ENCODE measurements at places on chromosomes 5 and 9.
A peak's percentile ranks its signal among the peaks of the same experiment; 100 is the strongest.

- DNase-seq = peak; percentile 13
Observed at GRCh38 chr5:97044052-97044451, 98.4 kb downstream of the LIX1 start.

DNA sequence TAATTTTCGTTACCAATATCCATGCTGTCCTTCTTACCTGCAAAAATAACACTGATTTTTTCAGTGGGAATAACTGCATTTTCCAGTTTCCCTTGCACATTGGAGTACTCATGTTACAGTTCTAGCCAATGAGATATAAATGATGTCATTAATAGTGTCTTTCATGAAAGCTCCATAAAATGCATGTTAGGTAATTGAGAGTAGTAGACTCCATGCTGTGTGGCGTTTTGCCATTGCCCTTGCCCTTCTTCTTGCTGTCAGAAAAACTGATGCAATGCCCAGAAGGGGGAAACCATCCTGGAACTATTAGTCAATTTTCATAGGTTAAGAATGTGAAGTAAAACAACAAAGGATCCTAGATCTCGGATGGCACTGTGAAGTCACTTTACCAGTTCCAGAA, 1765.3 kb downstream of the EFNA5 start:
- DNase-seq = no peak

GRCh38 chr5:148687427-148687826, 33.1 kb upstream of the HTR4 start:
- peak; percentile 11 for DNase-seq

DNA sequence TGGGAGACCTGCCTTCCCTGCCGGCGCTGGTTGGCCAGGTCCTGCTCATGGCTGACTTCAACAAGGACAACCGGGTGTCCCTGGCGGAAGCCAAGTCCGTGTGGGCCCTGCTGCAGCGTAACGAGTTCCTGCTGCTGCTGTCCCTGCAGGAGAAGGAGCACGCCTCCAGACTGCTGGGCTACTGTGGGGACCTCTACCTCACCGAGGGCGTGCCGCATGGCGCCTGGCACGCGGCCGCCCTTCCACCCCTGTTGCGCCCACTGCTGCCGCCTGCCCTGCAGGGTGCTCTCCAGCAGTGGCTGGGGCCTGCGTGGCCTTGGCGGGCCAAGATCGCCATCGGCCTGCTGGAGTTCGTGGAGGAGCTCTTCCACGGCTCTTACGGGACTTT, 10.6 kb downstream of the DIPK1B start:
- no peak for DNase-seq

DNA sequence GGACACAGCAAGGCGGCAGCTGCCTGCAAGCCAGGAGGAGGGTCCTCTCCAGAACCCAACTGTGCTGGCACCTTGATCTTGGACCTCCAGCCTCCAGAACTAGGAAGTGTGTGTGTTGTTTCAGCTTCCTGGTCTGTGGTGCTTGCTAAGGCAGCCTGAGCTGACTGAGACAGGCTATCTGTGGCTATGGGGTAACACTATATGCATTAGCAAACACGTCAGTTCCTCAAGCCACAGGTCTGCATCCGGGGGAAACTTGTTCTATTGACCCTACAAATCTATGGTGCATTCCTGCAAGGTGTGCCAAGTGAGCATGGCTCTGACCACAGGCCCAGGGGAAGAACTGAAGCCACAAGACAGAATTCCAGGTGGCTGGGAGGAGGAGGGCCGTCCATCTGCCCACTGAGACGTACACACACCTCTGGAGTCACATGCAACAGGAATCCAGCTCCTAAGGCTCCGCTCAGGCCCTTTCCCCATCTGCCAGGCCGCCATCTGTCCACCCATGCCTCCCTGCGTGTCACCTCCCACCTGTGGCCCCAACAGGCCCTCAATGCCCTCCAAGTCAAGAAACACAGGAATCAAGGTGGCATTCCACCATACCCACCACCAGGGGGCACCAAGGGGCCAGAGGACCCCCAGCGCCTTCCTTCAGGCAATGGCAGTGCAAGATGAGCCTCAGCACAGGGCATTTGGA, 174.9 kb downstream of the ROR2 start:
- peak; percentile 84 for DNase-seq

GRCh38 chr5:33415811-33416354, 24.9 kb upstream of the TARS1 start:
- no peak for DNase-seq

DNA sequence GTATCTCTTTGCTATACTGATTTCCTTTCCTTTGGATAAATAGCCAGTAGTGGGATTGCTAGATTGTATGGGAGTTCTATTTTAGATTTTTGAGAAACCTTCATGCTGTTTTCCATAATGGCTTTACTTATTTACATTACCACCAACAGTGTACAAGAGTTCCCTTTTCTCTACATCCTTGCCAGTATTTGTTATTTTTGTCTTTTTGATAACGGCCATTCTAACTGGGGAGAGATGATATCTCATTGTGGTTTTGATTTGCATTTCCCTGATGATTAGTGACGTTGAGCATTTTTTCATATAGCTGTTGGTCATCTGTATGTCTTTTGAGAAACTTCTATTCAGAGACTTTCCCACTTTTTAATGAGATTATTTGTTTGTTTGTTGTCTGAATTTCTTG, 25.8 kb downstream of the NADK2 start:
- DNase-seq = no peak

DNA sequence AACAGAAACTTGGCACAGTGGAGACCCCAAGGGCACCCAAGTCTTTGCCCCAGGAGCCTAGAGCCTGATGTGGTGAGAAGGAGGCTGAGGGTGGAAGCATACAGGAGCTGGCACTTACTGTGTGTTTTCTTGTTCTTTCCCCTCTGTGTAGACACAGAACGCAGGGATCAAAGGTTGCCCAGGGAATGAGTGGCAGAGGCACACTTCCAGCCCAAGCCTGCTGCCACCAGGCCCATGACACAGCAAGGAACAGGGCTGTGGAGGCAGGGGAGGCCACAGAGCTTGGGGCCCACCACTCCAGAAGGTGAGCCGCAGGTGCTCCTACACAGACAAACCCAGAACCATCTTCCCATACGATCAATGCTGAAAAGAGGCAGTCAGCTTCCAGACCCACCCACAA, 73.9 kb upstream of the S1PR3 start:
- DNase-seq = no peak

- no peak for DNase-seq
Observed at GRCh38 chr9:126420643-126421564, 94.3 kb downstream of the MVB12B start.

DNA sequence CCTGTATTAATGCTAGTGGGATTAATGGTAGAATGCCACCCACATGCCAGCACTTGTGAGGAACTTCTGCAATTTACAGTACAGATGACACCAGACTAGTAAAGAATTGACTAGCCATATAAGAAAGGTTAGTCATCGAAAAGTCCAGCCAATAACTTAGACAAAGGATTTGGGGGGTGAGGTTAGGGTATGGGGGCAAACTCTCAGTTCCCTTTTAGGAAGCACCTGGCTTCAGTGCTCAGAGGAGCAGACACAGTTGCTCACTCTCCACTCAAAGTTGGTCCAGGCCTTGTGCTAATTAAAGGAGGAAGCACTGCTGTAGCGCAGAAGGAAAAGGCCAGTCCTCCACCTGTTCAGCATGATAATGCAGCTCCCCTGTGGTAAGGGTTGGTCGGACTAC, 25.2 kb downstream of the TGFBR1 start:
- no peak for DNase-seq
